ENCODE measurements at places on chromosomes 12 and 14.

- peak; percentile 81 for DNase-seq
Observed at GRCh38 chr14:31937730-31938346, 139.3 kb upstream of the ARHGAP5 start.

- no peak for DNase-seq
Observed at GRCh38 chr14:103802356-103802755, 45.0 kb downstream of the PPP1R13B start.

GRCh38 chr12:119780786-119781434, 96.2 kb downstream of the CIT start:
- DNase-seq, result no peak

DNA sequence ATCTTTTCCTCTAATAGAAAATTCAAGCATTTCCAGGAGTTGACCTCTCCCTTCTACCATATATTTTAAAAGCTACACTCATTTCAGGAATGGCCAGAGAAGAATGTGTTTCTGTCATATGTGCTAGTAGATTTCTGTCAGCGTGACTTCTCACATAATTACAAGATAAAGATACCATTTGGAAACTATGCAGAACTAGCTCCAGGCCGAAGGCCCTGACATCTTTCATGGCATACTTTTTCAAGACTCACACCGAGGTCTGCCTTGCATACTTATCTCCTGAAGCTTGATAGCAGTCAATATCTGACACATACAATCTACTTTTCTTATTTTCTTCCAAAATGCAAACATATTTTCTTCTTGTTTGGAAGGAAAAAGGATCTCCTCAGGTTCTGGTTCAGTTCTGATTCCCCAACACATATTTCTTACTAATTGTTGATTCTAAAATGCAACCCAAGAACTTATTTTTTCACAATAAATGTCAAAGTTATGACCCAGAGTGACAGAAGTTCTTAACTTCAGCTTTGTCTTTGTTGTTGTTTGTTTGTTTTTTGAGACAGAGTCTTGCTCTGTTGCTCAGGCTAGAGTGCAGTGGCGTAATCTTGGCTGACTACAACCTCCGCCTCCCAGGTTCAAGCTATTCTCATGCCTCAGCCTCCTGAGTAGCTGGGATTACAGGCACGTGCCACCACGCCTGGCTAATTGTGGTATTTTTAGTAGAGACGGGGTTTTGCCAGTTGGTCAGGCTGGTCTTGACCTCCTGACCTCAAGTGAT, 99.5 kb downstream of the NTN4 start:
- DNase-seq, result no peak

DNA sequence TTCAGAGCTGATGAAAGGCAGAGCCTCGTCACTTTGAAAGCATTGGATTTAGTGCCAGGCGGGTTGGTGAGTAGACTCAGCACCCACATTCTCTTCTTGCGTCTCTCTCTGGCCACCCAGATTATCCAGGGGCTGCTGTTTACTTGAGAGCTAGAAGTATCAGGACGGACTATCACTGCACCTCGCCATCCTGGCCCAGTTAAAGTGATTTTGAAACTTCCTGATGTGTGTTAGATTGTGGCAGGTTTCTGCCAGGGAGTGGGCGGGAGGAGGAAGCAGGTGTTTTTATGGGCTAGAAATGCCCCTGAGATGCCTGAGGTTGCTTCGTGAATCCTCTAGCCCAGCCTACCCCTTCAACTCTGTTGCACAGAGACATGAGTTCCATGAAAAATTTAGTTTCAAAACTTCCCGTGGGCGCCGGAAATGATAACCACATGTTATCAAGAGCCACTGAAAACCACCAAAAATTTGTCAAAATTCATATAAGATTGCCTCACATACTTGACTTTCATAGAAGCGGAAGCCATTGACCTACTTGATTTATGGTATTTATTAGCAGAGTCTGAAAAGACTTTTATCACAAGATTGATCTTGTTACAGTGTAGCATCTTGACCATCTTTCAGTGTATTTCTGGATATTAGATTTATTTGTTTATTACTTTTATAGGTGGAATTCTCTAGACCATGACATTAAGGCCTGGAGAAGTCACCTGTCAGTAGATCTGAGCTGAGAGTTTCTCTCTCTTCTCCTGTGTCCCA, 466.0 kb downstream of the RAD51B start:
- peak; percentile 75 for DNase-seq

GRCh38 chr14:103146141-103146709, 23.0 kb downstream of the TNFAIP2 start:
- DNase-seq, result no peak

- no peak for DNase-seq
Observed at GRCh38 chr12:25121916-25122315, 73.0 kb downstream of the DNAI7 start.

DNA sequence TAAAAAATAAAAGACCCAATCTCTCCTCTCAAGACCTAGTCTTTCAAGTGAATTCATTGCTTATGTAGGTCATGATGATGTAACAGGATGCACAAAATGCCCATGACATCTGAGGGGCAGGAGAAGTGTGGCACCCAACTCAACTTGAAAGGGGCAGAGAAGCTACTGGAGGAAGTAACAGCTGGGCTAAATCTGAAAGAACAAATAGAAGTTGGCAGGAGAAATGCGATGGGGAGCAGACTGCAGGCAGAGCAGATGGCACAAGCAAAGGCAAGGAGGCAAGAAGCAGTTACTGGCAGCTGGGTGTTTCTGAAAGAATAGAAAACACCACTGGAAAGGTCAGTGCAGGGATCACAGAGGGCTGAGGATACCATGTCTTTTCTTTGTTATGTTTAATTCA, 14.6 kb downstream of the SLC38A4 start:
- DNase-seq, result no peak

- DNase-seq, result no peak
Observed at GRCh38 chr14:106547735-106548434, 1021.5 kb downstream of the TMEM121 start.

GRCh38 chr14:22597771-22598098, 365 bp upstream of the ABHD4 start:
- no peak for DNase-seq

GRCh38 chr12:125533434-125534029, 468.3 kb downstream of the AACS start:
- DNase-seq, result peak; percentile 42

DNA sequence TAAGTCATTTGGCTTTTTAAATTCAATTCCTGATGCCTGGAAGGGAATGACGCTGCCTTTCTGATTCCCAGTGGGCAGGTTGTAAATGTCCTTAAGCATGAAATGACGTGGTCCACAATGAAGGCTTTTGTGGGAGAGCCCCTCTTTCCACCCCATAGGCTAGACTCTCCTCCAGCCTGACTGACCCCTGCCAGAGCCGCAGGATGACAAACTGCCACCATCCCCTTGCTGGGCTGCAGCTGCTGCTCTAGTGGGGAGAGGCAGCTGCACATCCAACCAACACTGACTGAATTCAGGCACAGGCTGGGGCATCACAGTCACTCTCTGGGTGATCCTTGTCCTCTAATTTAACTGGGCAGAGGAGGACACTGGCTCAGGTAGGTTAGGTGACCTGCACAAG, 6.3 kb downstream of the TSPAN11 start:
- DNase-seq, result no peak

- no peak for DNase-seq
Observed at GRCh38 chr14:54211551-54212308, 185.1 kb upstream of the CDKN3 start.

DNA sequence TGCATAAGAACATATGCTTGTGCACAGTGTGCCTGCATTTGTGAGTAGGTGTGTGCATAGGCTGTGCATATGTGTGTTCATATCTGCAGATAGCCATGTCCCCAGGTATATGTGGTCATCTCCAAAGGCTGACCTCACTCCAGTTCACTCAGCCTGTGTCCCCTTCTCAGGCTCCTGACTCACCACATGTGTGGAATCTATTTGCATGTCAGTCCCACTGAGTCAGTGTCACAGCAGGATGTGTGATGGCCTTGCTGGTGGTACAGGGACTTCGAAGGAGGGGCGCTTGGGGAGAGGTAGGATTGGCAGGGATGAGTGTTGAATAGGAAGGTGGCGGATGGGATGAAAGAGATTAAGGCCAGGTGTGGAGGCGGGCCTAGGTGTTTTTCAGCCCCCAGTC, 35.5 kb downstream of the KRT80 start:
- no peak for DNase-seq

- no peak for DNase-seq
Observed at GRCh38 chr12:111673503-111673902, 12.3 kb downstream of the BRAP start.

DNA sequence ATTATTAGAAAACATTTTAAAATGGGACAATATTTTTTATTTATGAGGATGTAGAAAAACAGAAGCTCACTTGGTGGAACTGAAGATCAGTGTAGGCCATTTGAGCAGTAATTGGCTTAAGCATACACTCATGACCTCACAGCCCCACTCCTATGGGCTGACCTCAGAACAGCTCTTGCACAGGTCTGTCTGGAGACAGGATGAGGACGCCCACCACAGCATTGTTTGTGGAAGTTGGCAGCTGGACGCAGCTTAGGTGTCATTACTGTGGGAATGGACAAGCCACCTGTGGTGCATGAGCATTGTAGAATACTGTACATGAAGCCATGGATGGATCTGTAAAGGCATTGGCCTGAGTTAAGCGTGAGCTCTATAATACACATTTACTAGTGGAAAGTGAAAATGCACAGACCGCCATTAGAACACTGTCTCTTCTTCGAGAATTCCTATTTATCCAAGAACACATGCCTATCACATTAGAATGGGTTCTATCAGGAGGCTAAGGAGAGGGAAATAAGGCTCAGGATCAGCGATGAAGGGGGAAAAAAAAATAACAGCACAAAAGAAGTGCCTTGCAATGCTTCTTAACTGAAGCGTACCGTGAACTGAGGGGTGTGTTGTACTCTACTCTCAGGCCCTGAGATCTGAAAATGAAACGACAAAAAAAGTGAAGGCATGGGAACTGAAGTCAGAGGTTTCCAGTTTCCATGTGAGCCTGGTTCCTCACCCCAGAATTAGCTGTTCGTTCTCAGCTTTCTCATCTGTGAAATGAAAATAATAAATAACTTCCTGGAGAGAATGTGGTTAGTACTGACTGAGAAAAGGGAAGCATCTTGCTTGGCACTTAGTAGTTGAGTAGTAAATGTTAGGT, 33.6 kb downstream of the KCNA1 start:
- DNase-seq, result no peak

DNA sequence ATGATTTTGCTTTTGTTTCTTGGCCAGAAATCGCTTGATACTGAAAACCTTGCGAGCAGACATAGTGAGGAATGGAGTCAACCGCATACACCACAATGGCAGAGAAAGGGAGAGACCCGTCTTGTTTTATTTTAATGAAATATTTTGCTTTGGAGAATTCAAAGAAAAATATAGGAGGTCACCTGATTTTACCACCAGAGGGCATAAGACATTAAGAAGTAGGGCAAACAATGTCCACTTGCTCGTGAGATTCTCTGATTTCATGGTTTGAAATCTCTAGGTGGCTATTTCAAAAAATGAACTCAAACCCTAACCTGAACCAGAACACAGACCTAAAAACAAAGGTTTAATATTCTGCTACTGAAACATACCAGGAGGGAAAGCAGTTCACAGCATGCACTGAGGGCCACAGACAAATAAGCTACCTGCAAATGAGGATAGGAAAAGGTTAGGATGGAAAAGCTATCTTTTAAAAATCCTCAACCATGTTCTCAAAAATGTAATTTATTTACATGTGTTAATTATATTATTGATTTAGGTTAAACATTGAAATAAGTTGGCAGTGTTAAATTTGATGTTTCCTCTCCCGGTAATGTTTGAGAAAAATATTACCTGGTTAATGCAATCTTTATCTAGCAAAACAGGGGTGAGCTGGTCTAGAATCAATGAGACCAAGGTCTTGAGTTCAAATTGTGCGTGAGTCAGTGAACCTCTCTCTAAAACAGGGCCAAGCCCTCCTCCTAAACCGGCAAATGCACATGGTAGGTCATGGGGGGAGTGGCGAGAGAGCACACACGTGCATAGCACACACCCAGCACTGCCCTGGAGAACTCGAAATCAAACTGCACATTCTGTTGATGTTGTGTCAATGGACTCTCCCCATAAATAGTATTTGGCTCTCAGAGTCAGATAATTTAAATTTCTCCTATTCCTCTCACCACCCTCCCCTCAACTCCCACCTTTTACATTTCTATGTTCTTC, 12.5 kb downstream of the IFNG-AS1 start:
- DNase-seq, result no peak

DNA sequence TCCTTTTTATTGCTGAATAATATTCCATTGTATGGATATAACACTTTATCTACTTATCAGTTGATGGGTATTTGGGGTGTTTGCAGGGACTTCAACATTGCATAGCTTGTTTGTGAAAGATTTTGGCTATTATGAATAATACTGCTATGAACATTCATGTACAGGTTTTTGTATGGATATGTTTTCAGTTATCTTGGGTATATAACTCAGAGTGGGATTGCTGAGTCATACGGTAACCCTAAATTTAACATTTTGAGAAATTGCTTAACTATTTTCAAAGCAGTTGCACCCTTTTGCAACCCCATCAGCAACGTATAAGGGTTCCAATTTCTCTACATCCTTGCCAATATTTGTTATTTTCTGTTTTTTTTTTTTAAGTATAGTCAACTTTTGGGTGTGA, 27.3 kb upstream of the HELB start:
- no peak for DNase-seq

- no peak for DNase-seq
Observed at GRCh38 chr14:105838591-105839424, 312.4 kb downstream of the TMEM121 start.

GRCh38 chr12:38736821-38737220, 168.6 kb downstream of the CPNE8 start:
- DNase-seq, result no peak

DNA sequence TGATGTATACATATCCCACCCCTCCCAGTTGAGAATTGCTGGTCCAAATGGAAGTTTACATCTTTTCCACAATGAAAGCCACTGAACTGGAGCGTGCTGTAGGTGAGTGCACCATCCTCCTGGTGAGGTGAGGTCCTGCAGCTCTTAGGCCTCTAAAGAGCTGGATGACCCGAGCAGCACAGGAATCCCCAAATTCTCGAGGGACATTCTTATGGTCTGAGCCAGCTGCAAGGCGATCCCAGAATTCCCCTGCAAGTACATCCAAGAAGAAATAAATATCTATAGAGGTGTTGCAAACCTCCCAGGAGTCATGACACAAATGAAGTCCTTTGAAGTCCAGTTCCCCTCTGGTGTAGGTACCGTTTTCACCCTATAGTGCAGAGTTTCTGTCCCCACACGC, 24.0 kb downstream of the TMEM132C start:
- no peak for DNase-seq

GRCh38 chr14:72929316-72930080, 3.2 kb downstream of the DCAF4 start:
- DNase-seq, result no peak

GRCh38 chr14:77541905-77542304, 43.3 kb upstream of the ISM2 start:
- no peak for DNase-seq

- DNase-seq, result no peak
Observed at GRCh38 chr12:91866566-91866965, 279.1 kb downstream of the BTG1 start.

GRCh38 chr12:88153959-88154358, 11.9 kb downstream of the TMTC3 start:
- DNase-seq, result no peak

DNA sequence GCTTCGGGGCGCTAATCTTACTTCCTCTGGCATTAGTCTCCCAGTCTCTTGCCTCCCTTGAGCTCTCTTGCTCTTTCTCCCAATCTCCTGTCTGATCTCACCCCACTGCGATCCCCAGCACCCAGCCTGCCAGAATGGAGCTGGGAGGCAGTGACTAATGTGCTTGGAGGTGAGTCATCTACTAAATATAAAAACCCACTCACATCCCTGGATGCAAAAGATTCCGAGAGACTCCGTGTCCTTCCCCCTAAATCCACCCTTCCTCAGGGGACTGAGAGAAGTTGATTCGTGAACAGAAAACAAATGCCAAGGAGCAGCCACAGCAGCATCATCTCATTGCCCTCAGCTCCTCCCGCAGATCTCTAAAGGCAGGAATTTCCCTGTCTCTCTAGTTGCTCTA, 45.7 kb upstream of the KCNA5 start:
- no peak for DNase-seq
